Endothelial cell of umbilical vein (primary cell): ENCODE measurements at places on chromosomes 2 and 18.

- H3K4me1 ChIP-seq: no peaks in the 10 kb centered on the region
- H3K36me3 ChIP-seq: no peaks in the 10 kb centered on the region
- no peaks in the 10 kb centered on the region for H3K27me3 ChIP-seq
- DNase-seq: no peak
Measured at GRCh38 chr18:28455971-28456370, 279.0 kb upstream of the CDH2 start.

GRCh38 chr2:203605302-203605701 is 70.2 kb upstream of the RAPH1 start:
- no peaks in the 10 kb centered on the region for H3K27me3 ChIP-seq
- no peaks in the 10 kb centered on the region for H3K4me1 ChIP-seq
- DNase-seq: peak; percentile 14
- no peaks in the 10 kb centered on the region for H3K36me3 ChIP-seq

GRCh38 chr2:126241411-126241810 is 414.5 kb upstream of the GYPC start:
- no peaks in the 10 kb centered on the region for H3K27me3 ChIP-seq
- H3K36me3 ChIP-seq: no peaks in the 10 kb centered on the region

GRCh38 chr2:172806493-172806892 is 70.8 kb downstream of the RAPGEF4 start:
- no peaks in the 10 kb centered on the region for H3K36me3 ChIP-seq
- no peaks in the 10 kb centered on the region for H3K4me1 ChIP-seq
- H3K27ac ChIP-seq: no peak overlapping the region

DNA sequence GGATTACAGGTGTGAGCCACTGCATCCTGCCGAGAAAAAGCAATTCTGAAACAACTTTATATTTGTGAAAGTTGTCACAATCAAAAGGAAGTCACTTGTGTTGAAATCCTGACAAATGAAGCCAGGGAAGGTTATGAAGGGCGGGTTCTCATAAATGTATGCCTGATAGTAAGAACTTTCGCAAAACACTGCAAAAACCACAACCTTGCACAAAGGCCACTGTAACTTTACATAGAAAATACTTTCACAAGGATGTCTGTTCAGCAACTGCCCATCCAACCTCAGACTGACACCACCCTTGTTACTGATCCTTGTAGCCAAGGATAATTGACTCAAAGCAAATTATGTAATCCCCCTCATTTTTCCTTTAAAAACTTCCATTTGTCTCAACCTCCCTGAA is 90.6 kb downstream of the SLC4A3 start:
- H3K27ac ChIP-seq: no peak overlapping the region
- H3K27me3 ChIP-seq: no peaks in the 10 kb centered on the region
- DNase-seq: no peak
- no peak overlapping the region for H3K4me3 ChIP-seq
- no peaks in the 10 kb centered on the region for H3K36me3 ChIP-seq
- H3K4me1 ChIP-seq: no peaks in the 10 kb centered on the region

DNA sequence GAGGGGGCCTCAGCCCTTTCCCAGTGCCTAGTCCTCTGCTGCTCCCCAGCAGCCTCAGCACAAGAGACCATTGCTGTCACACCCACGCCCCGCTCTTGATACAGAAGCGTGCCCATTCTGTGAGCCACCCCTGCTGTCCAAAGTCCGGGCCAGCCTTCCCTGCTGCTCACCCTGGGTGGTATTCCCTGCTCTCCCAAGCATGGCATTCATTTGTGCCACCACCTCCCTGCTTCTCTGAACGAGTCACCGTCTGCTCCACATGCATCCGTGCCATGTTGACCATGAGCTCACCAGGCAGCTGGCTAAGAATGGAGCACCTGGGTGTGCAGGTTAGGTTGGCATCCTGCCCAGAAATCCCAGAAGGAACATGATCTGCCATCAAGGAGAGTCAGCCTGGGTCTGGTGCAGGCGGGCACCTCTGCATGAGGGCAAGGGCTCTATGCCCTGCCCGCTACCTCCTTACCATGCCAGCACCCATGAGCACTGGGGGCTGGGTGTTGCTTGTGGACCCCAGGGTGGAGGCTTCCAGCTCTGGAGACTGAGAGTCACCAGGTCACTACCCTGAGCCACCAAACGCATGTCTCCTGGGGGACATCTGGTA is 63.0 kb downstream of the TWIST2 start:
- H3K36me3 ChIP-seq: no peaks in the 10 kb centered on the region
- no peaks in the 10 kb centered on the region for H3K27me3 ChIP-seq
- no peak for DNase-seq
- H3K27ac ChIP-seq: no peak overlapping the region
- H3K4me1 ChIP-seq: no peaks in the 10 kb centered on the region

DNA sequence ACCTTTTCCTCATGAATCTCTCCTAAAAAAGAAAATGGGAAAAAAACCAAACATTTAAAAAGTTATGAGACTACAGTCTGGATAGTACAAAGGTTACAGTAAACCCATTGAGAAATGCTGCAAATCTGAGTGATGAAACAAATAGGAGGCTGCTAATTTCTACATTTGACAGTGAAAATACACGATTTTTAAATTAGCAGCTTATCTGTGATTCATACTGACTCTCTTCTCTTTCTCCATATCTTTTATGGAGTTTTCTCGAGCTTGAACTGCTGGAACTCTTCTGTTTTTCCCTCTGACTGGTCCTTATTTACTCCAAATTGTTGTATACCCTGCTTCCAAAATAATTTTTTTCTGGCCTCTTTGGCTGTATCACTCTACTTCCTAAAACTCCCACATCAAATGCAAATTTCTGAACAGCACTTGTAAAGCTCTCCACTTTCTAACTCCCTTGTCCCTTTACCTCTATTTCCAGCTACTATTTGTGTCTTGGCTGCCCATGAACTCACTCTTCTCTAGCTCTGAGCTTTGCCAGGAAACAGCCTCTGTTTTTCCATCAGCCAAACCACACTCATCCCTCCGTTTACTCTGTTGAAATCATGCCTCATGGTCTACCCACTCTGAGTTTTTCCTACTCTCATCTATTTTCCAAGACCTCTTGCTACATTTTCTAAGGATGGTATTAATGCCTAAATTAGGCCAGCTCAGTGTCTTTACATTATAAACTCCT is 73.7 kb downstream of the RBMS1 start:
- no peaks in the 10 kb centered on the region for H3K27me3 ChIP-seq
- no peaks in the 10 kb centered on the region for H3K36me3 ChIP-seq

- H3K4me1 ChIP-seq: peaks cover 41% of the 10 kb centered on the region
- no peak overlapping the region for H3K27ac ChIP-seq
- no peaks in the 10 kb centered on the region for H3K27me3 ChIP-seq
- H3K4me3 ChIP-seq: no peak overlapping the region
- no peak for DNase-seq
Measured at GRCh38 chr2:37852585-37853014, 72.5 kb upstream of the RMDN2 start.

DNA sequence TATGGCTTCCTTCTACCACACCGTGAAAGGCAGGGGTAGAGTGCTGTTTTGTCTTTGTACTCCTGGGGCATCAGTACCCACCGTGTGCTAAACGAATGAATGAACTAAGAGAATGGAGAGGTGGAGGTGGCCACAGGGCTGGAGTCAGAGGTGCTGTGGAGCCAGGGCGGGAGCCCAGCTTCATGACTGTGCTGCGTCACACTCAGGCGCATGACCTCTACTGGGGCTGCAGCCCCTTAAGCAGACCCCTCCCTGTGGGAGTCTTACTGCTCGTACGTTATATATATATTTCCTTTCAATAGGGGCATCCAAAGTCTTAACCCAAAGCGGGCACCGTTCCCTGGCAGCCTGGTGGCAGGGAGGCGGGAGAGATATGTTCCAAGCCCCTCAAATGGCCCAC is 18.0 kb upstream of the LBH start:
- H3K27ac ChIP-seq: no peak overlapping the region
- no peak for DNase-seq
- H3K4me3 ChIP-seq: no peak overlapping the region
- H3K36me3 ChIP-seq: no peaks in the 10 kb centered on the region

- no peak for DNase-seq
- H3K4me1 ChIP-seq: peaks cover 9% of the 10 kb centered on the region
- no peak overlapping the region for H3K27ac ChIP-seq
Measured at GRCh38 chr2:74179063-74179865, 585 bp upstream of the MOB1A start.

DNA sequence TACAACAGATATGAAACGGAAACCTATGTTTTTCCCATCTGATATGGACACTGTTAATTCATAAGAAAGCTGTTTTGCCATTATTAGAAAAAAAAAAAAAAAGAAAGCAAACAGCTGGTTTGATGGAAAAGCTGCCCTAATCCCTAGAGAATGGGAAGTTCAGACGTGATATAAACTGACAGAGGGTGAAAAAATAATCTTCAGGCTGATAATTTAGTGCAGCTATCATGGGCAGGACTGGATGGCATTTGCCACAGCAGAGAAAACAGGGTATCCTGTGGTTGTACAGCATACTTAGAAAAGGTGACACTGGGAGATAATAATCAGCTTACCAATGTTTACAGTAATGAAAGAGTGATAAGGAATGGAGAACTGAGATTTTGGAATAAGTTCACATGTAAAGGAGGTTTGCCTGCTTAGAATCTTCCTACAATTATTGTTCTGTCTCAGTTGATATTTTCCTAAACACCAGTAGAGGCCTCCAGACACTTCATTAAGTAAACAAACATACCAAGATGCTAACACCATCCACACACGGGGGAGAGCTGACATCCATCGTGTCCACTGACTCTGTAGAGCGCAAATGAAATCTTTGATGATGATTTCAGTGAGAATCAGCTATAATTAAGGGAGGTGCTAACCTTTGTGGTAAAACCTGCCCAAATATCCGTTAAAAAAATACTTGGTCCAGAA is 211.6 kb upstream of the MMADHC start:
- H3K4me3 ChIP-seq: no peak overlapping the region
- H3K36me3 ChIP-seq: no peaks in the 10 kb centered on the region
- DNase-seq: peak; percentile 52
- H3K27me3 ChIP-seq: no peaks in the 10 kb centered on the region

GRCh38 chr2:148592791-148593190 is 51.8 kb upstream of the EPC2 start:
- no peak overlapping the region for H3K27ac ChIP-seq
- no peak overlapping the region for H3K4me3 ChIP-seq
- H3K4me1 ChIP-seq: no peaks in the 10 kb centered on the region
- H3K27me3 ChIP-seq: peaks cover 4% of the 10 kb centered on the region

GRCh38 chr2:121521359-121521758 is 9.3 kb upstream of the RNU4ATAC start:
- peaks cover 7% of the 10 kb centered on the region for H3K36me3 ChIP-seq
- no peaks in the 10 kb centered on the region for H3K4me1 ChIP-seq
- no peaks in the 10 kb centered on the region for H3K27me3 ChIP-seq
- no peak overlapping the region for H3K27ac ChIP-seq
- no peak for DNase-seq

GRCh38 chr2:96131813-96132745 is 6.2 kb downstream of the ASTL start:
- DNase-seq: no peak
- no peaks in the 10 kb centered on the region for H3K4me1 ChIP-seq
- H3K27ac ChIP-seq: no peak overlapping the region
- H3K4me3 ChIP-seq: no peak overlapping the region

DNA sequence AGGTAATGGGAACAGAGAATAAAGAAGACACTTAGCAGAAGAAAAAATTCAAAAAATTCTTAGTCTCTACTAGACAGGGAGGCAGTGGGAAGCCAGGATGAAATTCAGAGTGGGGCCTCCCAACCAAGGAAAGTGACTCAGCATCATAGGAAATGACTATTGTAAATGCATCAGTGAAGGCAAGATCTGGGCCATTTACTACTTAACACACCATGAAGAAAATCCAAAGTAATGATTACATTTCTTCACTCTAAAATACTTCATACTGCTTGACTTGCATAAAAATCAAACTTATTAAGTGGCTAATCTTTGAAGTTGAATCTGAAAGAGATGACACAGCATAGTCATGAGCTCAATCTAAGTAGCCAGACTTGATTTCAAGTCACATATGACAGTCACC is 405.8 kb upstream of the SLC39A10 start:
- no peak overlapping the region for H3K4me3 ChIP-seq
- no peaks in the 10 kb centered on the region for H3K27me3 ChIP-seq
- H3K27ac ChIP-seq: no peak overlapping the region
- no peaks in the 10 kb centered on the region for H3K4me1 ChIP-seq

DNA sequence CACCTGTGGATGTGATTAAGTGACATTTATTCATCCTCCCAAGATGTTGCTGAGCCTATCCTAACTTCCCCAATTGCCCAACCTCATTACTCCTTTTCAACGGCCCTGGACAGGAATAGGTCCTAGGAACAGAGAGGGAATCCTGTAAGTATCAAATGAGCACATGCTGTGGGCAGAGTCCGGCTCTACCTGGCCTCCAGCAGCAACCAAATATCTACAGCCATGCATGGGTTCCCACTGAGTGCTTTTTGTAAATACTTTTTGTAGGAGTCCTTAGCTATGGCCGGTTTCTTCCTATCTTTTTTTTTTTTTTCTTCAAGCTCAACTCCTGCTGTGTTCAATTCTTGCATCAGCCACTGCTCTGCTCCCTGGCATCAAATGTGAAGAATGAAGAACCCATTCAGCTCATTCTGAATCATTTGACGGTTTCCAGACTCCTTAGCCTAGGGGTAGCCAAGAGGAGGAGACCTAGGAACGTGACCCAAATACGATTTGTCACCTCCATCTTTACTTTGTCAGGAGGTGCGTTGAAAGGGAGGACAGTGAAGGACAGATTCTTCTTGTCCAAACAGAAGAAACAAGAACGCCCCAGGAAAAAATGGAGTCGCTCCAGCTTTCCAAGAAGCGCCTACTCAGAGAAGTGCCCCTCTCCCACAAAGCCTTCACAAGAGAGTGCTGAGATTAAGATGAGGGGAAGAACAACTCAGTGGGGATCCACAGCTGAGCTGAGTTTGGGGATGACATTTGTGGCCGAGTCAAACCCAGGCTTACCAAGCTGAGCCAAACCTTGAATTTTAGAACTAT is 46.7 kb upstream of the LCLAT1 start:
- H3K27ac ChIP-seq: no peak overlapping the region
- H3K27me3 ChIP-seq: no peaks in the 10 kb centered on the region
- H3K4me3 ChIP-seq: no peak overlapping the region
- H3K36me3 ChIP-seq: no peaks in the 10 kb centered on the region
- no peaks in the 10 kb centered on the region for H3K4me1 ChIP-seq

- peak overlapping the region; percentile 3 for H3K4me3 ChIP-seq
- peak; percentile 86 for DNase-seq
- H3K36me3 ChIP-seq: no peaks in the 10 kb centered on the region
- H3K27me3 ChIP-seq: peaks cover 2% of the 10 kb centered on the region
- no peak overlapping the region for H3K27ac ChIP-seq
- no peaks in the 10 kb centered on the region for H3K4me1 ChIP-seq
Measured at GRCh38 chr2:44244135-44244871, 31.0 kb upstream of the SLC3A1 start.

GRCh38 chr2:27587025-27587424 is 4.2 kb downstream of the ZNF512 start:
- H3K4me3 ChIP-seq: no peak overlapping the region
- no peaks in the 10 kb centered on the region for H3K27me3 ChIP-seq
- peaks cover 24% of the 10 kb centered on the region for H3K4me1 ChIP-seq
- H3K27ac ChIP-seq: no peak overlapping the region

GRCh38 chr2:191933307-191934105 is 86.6 kb upstream of the CAVIN2 start:
- H3K36me3 ChIP-seq: no peaks in the 10 kb centered on the region
- H3K4me3 ChIP-seq: no peak overlapping the region
- H3K4me1 ChIP-seq: peaks cover 25% of the 10 kb centered on the region
- DNase-seq: peak; percentile 33
- no peak overlapping the region for H3K27ac ChIP-seq
- H3K27me3 ChIP-seq: no peaks in the 10 kb centered on the region
